ENCODE measurements at places on chromosomes 2 and 18.

DNA sequence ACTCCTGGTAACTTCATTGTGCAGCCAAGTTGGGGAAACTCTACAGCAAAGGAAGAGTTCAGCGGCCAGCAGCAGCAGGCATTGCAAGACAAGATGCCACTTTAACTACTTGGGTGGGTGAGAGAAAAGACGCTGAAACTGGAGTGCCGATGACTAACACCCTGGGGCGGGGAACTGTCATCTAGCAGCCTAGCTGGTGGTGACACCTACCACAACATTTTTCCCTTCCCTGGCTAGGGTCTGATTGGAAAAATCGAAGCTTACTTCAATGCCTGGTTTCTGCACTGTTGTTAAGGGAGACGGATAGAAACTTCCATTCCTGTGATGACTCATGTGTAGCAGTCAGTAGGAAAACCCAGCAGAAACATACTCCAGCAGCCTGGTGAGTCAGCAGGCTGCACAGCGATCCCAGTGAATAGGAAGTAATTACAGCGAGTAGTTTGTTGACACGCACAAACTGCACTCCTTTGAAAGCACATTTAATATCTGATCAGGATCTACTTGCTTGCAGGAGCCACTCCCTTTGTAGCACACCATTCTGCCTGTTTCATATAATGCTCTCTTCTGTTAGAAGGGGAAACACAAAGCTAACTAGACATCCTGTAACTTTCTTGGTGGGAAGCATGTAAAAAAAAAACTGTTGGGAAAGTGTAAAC lies 62.1 kb upstream of the MAPRE2 start:
- peak; percentile 42 for DNase-seq

DNA sequence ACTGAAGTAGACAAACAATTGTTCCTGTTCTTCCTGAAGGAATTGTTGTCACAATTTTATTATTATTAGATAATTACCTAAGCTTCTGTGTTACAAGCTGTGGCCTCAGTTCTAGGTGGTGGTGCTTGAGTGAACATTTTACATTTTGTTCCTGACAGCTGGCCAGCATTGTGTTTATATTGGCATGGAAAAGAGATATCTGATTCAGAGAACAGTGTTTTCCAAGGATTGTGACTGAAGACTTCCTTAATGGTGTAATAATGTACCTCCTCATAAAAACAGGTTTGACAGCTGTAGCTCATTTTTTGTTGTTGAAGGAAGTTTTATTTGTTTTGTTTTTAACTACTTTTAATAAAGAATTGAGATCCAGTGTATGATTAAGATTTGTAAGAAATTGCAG lies 95.2 kb downstream of the EPB41L5 start:
- DNase-seq, result no peak

DNA sequence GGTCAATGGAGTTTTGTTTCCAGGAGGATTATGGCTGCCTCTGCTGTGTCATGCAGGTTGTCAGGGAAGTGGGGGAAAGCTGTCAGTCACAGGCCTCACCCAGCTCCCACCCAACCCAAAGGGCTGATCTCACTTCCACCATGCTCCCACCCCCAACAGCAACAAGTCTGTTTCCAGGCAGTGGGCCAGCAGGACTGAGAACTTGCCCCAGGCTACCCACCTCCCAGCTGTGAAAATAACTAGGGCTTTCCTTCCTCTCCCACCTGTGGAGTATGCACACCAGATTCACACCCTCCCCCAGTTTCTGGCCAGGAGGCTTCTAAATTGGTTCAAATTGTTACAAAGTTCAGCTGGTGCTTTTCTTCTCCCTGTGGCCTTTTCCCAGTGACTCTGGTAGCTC lies 95.6 kb upstream of the ACVR1 start:
- DNase-seq, result no peak

GRCh38 chr2:62306751-62307468 lies 111.0 kb downstream of the B3GNT2 start:
- peak; percentile 69 for DNase-seq

GRCh38 chr2:32993005-32993539 lies 46.3 kb downstream of the LTBP1 start:
- DNase-seq, result no peak

All from CD4-positive, alpha-beta T cell treated with Interleukin-12 subunit alpha and Interleukin-12 subunit beta, for 1 hour (primary cell).